ENCODE measurements at places on chromosomes 2 and 18.
A peak's percentile ranks its signal among the peaks of the same experiment; 100 is the strongest.

DNA sequence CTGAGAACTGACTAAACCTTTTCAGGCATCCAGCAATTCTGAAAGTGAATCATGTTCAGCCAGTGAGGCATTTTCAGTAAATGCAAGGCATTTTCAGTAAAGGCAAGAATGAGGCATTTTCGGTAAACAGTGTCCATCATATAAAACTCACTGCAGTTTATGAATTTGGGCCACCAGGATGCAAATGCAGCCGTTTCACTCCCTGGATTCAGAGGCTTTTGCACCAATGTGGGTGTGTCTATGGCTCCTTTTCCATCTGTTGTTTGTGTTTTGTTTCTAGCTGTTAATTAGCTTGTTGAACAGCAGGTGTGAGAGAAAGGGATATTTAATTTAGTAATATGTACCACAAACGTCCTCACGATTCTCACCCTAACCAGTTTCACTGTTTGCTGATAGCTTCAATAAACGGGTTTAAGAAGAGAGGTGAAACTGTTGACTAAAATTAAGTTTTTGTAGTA is 116.3 kb upstream of the PGAP1 start:
- DNase-seq: no peak

DNA sequence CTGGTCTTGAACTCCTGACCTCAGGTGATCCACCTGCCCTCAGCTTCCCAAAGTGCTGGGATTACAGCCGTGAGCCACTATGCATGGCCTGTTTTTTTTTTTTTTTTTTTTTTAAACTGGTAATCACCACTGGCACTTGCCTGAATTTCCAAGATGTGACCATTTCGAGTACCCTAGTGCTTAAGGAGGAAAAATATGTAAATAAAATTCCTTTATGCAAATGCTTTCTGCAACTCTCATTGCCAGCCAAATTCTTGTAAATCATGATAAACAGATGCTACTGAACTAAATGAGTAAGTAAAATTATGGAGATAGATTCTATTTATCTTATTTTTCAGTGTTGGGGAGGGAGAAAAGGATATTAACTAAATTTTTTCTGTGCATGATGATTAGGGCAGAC is 18.6 kb downstream of the CDCA7 start:
- no peak for DNase-seq

DNA sequence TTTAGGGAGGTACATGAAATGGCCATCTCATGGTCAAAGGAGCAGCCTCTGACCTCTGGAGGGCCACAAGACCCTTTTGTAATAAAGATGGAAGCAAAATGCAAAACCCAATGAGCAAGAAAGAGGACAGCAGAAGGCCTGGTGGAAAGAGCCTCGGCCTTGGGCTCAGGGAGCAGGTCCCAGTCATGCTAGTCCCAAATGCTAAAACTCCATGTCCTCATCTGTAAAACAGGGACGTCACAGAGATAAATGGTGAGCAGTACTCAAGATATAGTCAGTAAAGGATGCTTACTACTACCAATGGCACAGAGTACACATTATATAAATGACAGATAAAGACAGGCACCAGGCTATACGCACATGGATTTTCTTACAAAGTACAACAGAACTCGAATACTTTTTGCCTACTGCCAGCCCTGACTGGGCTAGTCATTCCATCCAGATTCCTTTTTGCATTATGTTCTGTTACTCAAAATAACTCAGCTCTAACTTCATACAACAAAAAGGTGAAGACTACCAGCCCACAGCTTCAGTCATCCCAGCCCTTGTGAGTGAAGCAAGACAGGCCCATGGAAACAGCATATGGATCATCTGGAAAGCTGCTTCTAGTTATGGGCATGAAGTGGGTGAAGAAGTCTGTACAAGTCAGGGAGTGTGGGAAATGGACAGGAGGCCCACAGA is 64.9 kb upstream of the TFCP2L1 start:
- DNase-seq: no peak

DNA sequence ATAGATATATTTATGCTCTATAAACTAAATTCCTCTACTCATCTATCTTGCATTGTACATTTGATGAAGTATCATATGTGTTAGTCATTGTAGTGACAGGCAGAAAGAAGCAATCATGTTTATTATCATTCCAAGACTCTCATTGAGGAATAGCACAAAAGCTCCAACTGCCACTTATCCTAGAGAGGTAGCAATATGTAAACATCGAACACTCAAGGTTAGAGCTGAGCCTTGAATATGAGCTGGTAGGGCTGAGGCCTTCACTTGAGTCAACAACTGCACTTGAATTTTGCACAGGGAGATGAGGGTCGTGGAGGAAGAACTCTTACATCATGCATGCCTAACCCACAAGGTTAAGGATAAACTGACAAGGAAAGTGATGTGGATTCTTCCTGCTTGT is 900.9 kb downstream of the CPS1 start:
- DNase-seq: no peak

- DNase-seq: no peak
Measured at GRCh38 chr2:16165518-16166326, 225.4 kb downstream of the MYCN start.

DNA sequence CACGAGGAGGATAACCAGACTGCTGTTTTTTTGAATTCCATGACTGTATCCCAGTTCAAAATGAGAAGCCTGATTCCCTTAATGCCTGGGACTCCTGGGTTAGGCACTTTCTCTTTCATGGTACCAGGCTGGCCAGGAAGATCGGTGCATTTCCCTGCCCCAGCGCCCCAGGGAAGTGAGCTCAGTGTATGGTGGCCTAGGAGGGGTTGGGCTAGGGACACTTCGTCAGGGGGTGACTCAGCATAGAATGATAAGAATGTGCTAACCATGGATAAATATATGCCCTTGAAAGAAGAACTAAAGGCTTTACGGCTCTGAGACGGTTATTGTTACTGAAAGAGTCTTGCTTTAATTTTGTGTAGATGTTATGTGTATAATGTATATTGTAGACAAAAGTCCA is 27.5 kb upstream of the FAM237A start:
- no peak for DNase-seq

DNA sequence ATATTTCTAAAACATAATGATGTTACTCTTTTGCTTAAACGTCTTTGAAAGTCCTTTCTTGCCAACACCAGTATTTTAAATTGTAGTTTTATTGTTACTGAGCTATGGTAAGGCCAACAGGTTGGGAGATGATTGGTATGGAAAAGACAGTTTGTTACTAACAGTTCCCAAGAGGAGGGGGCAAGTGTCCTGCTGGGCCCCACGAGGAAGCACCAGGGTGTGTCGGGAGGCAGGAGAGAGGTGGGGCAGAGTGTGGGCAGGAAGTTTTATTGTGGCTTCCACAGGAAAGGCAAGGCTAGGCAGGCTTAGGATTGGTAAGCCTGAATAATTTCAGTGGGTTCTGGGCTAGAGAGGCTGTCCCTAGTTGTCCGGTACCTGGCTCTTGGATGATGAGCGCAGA is 134.3 kb downstream of the SOCS6 start:
- DNase-seq: no peak

- no peak for DNase-seq
Measured at GRCh38 chr2:218026676-218027425, 24.1 kb upstream of the TNS1 start.

DNA sequence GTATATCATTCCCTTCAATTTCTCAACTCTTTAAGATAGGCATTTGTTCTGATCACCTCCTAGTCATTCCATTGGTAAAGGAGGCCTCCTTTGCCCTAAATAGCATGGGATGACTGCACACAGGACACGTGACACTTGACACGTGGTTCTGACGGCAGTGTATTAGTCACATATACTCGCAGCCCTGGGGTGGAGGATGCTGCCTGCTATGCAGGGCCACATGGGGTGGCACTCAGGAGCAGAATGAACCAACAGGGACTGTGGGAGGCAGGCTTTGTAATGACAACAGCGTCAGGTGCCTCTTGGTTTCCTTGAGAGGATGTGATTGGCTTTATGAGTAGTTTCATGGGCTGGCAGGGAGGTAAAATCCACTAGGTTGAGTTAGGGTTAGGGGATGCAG is 9.3 kb upstream of the KCNS3 start:
- no peak for DNase-seq

DNA sequence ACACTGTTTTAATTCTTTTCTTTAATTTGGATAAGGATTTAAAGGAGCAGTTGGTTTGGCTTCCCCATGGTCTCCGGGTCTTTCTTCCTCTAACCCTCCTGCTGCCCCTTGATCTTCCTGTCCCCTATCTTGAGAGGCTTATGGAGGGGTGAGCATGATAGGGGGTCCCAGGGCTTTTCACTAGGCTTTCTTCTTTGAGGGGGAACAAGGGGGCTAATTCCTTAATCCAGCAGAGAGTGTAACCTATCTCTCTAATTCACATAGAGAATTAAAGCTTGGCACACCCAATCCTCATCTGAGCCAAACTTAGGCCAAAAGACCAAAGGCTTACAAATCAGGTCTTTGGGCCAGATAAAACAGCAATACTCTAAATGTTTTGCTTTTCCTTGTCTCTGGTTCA is 21.5 kb upstream of the C2orf66 start:
- DNase-seq: no peak

DNA sequence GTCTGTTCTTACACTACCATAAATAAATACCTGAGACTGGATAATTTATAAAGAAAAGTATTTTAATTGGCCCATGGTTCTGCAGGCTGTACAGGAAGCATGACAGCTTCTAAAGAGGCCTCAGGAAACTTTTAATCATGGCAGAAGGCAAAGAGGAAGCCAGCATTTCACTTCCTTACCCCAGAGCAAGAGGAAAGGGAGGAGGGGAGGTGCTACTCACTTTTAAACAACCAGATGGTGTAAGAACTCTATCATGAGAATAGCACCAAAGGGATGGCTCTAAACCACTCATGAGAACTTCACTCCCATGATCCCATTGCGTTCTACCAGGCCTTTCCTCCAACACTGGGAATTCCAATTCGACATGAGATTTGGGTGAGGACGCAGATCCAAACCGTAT is 344.4 kb upstream of the SLC39A10 start:
- DNase-seq: no peak

DNA sequence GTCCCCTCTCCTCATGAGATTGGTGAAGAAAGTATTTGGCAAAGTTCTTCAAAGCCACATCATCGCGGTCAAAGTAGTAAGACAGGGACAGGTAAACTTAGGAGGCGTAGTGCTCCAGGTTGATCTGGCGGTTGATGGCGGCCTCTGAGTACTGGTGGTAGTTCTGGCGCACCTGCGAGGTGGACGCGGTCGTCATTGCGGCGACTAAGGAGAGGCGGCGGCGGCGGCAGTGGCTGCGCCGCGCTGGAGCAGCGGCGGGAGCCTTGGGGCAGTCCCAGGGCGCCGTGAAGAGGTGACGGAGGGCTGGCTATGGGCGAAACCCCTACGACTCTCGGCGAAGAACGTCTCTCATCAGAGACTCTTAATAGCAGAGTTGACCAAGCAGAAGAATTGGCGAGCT is 107.2 kb upstream of the UBE2E3 start:
- no peak for DNase-seq

- no peak for DNase-seq
Measured at GRCh38 chr2:70068119-70068518, 19.2 kb upstream of the PCBP1 start.

- DNase-seq: no peak
Measured at GRCh38 chr2:195470622-195471021, 186.4 kb upstream of the SLC39A10 start.

DNA sequence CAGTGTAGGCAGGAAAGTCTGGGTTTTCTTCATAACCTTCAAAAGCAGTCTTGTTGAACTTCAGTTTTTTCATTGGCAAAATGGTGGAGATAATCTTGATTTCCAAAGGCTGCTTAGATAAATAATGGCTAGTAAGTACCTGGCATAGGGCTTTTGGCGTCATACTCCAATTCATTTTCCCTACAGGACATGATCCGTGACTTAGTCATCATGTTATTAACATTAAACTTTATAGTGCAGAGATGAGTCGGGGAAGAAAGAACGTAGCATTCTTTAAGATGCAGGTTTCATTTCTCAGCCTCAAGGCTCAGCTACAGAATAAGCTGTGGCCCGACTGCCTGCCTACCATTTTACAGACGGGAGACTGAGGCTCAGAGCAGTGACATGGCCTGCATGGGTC is 64.0 kb downstream of the RALBP1 start:
- no peak for DNase-seq

DNA sequence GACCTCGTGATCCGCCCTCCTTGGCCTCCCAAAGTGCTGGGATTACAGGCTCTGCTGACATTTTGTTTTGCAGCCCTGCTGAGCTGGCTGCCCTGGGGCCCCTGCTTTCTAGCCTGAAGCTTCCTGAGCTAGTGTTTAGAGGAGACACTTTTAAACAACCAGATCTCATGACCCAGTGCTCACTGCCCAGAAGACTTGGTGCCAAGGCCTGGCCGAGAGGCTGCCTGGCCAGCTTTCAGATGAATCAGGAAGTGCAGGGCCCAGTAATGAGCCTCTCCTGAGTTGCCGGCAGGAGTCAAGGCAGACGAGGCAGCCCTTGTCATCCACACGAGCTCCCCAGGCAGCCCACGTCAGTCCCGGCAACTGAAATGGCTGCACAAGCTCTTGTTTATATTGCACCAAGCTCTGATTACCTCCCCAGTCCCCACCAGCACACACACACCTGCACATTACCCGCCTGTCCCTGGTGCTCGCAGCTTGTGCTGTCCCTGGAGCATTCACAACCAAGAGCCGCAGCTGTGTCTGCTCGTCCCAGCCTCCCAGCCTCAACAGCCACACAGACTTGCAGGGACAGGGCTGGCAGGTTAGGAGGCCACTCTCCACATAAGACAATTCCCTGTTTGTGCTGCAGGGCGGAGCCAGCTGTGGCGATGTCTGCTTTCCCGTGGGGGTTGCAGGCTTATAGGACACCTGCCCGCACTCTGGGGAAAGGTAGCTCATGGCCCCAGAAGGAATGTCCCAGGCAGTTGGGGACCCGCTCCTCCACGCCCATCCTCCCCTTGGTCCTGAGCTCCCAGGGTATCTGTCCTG is 331.2 kb upstream of the MYT1L start:
- DNase-seq: peak; percentile 55

DNA sequence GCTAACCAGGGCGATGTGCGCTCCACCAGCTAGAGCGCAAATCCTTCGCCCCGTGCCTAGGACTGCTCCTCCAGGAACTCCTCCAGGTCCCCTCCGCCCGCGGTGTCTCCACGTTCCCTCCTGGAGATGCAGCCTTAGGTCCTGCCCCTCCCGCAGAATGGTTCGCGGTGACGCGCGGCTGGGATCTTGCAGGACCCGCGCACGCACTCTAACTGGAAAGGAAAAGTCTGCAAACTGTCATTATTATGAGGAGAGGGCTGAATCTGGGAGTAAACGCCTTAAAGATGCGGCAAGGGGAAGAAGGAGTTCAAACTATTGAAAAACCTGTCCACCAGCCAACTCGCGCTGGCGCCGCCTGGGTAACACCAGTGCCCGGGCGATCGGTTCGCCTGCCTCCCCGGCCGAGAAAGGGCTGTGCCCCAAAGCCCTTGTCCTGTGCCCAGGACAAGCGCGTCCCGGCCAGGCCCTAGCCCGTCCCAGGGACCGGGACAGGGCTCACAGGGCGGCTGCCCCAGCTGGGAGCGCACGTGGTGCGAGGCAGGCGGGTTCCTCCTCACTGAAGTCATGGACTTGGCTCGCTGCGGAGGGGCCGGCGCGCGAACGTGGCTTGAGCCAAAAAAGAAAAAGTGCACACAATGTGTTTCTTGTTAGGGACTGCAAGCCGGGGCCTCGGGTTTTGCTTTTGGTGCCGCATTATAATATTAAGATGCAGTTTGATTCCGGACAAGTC is 5.5 kb upstream of the ID2 start:
- peak; percentile 67 for DNase-seq

GRCh38 chr2:64262071-64262470 is 117.9 kb upstream of the PELI1 start:
- DNase-seq: no peak

- DNase-seq: no peak
Measured at GRCh38 chr2:159795841-159796690, 1.9 kb downstream of the CD302 start.

GRCh38 chr2:129829588-129829987 is 149.9 kb upstream of the RAB6C start:
- no peak for DNase-seq
